ENCODE measurements at places on chromosomes 3 and 15.
A peak's percentile ranks its signal among the peaks of the same experiment; 100 is the strongest.

GRCh38 chr3:187900993-187901755 lies 155.9 kb upstream of the BCL6 start:
- no peaks in the 10 kb centered on the region for H3K4me1 ChIP-seq
- DNase-seq: no peak
- no peaks in the 10 kb centered on the region for H3K36me3 ChIP-seq
- no peak overlapping the region for H3K4me3 ChIP-seq

GRCh38 chr3:97996988-97997387 lies 24.8 kb upstream of the RIOX2 start:
- no peak overlapping the region for H3K4me3 ChIP-seq
- H3K36me3 ChIP-seq: no peaks in the 10 kb centered on the region
- no peaks in the 10 kb centered on the region for H3K27me3 ChIP-seq
- no peak for DNase-seq
- no peak overlapping the region for H3K27ac ChIP-seq

GRCh38 chr3:55441499-55441898 lies 45.6 kb downstream of the WNT5A start:
- H3K4me3 ChIP-seq: no peak overlapping the region
- H3K27me3 ChIP-seq: no peaks in the 10 kb centered on the region
- H3K4me1 ChIP-seq: no peaks in the 10 kb centered on the region
- no peak for DNase-seq

- DNase-seq: no peak
- H3K36me3 ChIP-seq: no peaks in the 10 kb centered on the region
- H3K27me3 ChIP-seq: no peaks in the 10 kb centered on the region
- peaks cover 13% of the 10 kb centered on the region for H3K4me1 ChIP-seq
- no peak overlapping the region for H3K4me3 ChIP-seq
These were observed 19.1 kb upstream of the AKAP13 start for GRCh38 chr15:85361323-85361722.

DNA sequence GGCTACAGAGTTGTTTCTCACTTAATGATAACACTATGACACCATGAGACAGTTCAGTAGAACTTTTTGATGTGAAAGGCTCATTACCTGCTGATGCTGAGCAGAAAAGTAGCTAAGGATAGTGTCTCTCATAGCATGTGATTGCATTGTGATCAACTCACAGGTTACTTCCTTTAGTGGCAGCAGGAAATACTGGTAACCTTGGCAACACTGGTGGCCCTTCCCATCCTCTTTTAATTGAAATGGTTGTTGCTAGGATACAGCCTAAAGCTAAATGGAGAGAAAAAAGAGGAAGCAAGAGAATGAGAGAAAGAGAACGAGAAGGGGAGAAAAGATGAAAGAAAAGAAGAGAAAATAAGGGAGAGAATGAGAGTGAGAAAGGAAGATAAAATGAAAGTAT lies 204.7 kb upstream of the GAP43 start:
- DNase-seq: no peak
- no peak overlapping the region for H3K4me3 ChIP-seq
- H3K27me3 ChIP-seq: no peaks in the 10 kb centered on the region
- H3K27ac ChIP-seq: no peak overlapping the region
- H3K36me3 ChIP-seq: no peaks in the 10 kb centered on the region
- H3K4me1 ChIP-seq: no peaks in the 10 kb centered on the region

DNA sequence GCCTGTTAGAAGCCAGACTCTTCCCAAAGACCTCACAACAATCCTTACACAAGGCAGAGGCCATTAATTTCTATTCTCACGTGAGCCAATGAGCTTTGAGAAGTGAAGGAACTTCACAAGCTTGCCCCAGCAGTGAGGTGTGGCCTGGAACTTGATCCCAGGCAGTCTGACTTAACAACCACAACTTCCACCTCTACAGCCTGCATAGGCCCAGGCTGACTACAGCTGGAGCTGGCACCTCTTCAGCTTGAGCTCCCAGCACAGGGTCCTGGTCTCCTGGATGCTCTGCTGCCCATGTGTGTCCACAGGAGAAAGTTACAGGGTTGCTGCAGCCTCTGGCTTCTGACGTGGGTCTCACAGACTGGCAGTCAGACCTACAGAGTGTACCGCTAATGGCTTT lies 111.0 kb downstream of the ERC2 start:
- no peak for DNase-seq
- H3K27ac ChIP-seq: no peak overlapping the region
- no peaks in the 10 kb centered on the region for H3K36me3 ChIP-seq
- H3K4me1 ChIP-seq: no peaks in the 10 kb centered on the region

DNA sequence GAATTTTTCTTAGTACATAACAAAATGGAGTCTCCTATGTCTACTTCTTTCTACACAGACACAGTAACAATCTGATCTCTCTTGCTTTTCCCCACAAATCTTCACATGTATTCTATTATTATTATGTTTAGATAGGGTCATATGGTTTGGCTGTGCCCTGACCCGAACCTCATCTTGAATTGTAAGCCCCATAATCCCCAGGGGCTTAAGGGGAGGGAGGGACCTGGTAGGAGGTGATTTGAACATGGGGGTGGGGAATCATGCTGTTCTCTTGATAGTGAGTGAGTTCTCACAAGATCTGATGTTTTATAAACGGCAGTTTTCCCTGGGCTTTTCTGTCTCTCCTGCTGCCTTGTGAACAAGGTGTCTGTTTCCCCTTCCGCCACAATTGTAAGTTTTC lies 86.7 kb upstream of the SELENOK start:
- H3K36me3 ChIP-seq: no peaks in the 10 kb centered on the region
- no peak for DNase-seq
- no peak overlapping the region for H3K27ac ChIP-seq
- H3K27me3 ChIP-seq: peaks cover 4% of the 10 kb centered on the region
- H3K4me1 ChIP-seq: no peaks in the 10 kb centered on the region

- H3K36me3 ChIP-seq: no peaks in the 10 kb centered on the region
- H3K27ac ChIP-seq: no peak overlapping the region
- H3K27me3 ChIP-seq: no peaks in the 10 kb centered on the region
- no peak overlapping the region for H3K4me3 ChIP-seq
- DNase-seq: no peak
These were observed 34.1 kb downstream of the TMEM158 start for GRCh38 chr3:45191924-45192417.

DNA sequence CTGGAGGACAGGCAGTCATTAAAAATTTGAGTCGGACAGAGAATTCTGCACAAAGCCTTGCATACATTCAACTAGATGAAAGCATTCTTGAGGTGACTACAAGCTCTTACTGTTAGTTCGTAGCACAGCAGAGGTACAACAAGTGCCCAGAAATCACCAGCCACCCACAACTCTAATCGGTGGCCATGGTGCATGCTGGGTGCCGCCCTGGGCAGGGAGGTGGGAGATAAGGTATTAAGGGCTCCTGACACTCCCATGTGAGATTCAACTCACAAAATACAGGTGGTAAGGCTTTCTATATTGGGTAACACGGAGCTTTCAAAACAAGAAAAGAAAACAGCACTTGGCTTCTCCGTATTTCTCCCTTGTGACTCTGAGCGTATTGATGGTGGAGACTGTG lies 66.0 kb downstream of the MEIS2 start:
- no peak overlapping the region for H3K4me3 ChIP-seq
- H3K27ac ChIP-seq: no peak overlapping the region
- H3K27me3 ChIP-seq: no peaks in the 10 kb centered on the region
- no peaks in the 10 kb centered on the region for H3K36me3 ChIP-seq

DNA sequence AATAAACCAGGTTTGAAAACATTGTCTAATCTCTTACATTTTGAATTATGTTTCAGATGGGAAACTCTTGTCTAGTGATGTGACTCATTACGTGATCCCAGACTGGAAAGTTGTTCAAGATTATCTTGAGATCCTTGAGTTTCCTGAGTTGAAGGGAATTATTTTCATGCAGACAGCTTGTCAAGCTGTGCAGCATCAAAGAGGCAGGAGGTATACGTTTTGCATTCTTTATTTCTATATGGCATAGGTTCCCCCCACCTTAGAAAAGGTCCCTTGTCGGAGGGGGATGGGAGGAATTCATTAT lies 1.5 kb downstream of the DIS3L start:
- H3K4me1 ChIP-seq: peaks cover 41% of the 10 kb centered on the region
- H3K4me3 ChIP-seq: peak overlapping the region; percentile 73
- no peak for DNase-seq
- H3K27me3 ChIP-seq: no peaks in the 10 kb centered on the region
- peak overlapping the region; percentile 73 for H3K27ac ChIP-seq

DNA sequence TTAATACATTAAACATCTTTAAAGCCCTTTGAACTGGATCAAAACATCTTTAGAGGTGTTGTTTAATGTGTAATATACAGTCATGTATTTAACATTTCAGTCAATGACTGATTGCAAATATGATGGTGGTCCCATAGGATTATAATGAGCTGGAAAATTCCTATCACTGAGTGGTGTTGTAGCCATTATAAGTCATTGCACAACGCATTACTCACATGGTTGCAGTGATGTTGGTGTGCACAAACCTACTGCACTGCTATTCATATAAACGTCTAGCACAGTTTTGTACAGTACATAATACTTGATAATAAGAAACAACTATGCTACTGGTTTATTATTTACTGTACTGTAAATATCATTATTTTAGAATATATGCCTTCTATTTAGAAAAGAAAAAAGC lies 75.6 kb downstream of the DTWD1 start:
- no peak overlapping the region for H3K4me3 ChIP-seq
- no peaks in the 10 kb centered on the region for H3K27me3 ChIP-seq
- no peak for DNase-seq
- H3K36me3 ChIP-seq: no peaks in the 10 kb centered on the region

DNA sequence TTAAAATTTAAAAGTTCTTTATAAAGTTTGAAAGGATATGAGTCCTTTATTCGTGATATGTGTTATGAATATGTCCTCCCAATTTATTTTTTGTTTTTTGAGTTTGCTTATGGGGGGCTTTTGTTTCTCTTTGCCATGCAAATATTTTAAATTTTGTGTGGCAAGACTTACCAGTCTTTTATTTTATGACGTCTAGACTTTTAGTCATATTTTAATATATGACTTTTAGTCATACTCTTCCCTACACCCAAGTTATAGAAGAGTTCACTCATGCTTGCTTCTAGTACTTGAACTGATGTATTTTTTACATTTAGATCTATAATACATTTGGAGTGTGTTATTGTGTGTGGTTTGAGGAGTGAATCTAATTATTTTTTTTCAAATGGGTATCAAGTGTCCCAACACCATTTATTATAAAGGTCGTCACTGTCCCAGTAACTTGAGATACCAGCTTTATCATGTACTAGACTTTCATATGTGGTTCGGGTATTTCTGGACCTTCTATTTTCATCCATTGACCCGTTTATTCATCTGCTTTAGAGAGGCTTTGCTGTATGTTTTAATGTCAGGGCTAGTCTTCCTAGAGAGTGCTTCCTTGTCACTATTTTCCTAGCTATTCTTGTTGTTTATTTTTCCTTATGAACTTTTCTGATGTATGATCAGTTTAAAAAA lies 755 bp downstream of the PARP15 start:
- peak overlapping the region; percentile 28 for H3K4me3 ChIP-seq
- peaks cover 4% of the 10 kb centered on the region for H3K4me1 ChIP-seq
- DNase-seq: no peak
- no peaks in the 10 kb centered on the region for H3K36me3 ChIP-seq
- H3K27ac ChIP-seq: no peak overlapping the region
- H3K27me3 ChIP-seq: no peaks in the 10 kb centered on the region

Measured in keratinocyte (primary cell).